Kidney (tissue), 22 donors: ENCODE measurements at places on chromosomes 2 and 18. TPM values are rescaled to one million over a fixed set of nuclear protein-coding genes. Genes with fewer than 3 reads are reported as not detected.

GALNT3 gene
- 8.8 TPM for polyA plus RNA-seq

GALR1 gene
- polyA plus RNA-seq, result not detected

INPP5D gene
- 2.6 TPM for polyA plus RNA-seq

EIF2AK3 gene
- 5.7 TPM for polyA plus RNA-seq

ITPRIPL1 gene
- 0.73 TPM for polyA plus RNA-seq

UGT1A3 gene
- polyA plus RNA-seq, result 0.47 TPM

TSPYL6 gene
- not detected for polyA plus RNA-seq

CCDC121 gene
- 4.2 TPM for polyA plus RNA-seq

MYL12A gene
- 442 TPM for polyA plus RNA-seq

NEUROD1 gene
- not detected for polyA plus RNA-seq

GRCh38 chr18:35045121-35045520 lies 3.9 kb downstream of the MAPRE2 start:
- no peak overlapping the region for H3K27ac ChIP-seq
- DNase-seq, result peak; percentile 80
- H3K27me3 ChIP-seq, result no peaks in the 10 kb centered on the region
- peaks cover 3% of the 10 kb centered on the region for H3K4me1 ChIP-seq
- no peak overlapping the region for H3K4me3 ChIP-seq

GRCh38 chr2:205954707-205955106 lies 131.3 kb downstream of the INO80D start:
- H3K27ac ChIP-seq, result no peak overlapping the region
- no peaks in the 10 kb centered on the region for H3K36me3 ChIP-seq
- no peaks in the 10 kb centered on the region for H3K4me1 ChIP-seq
- DNase-seq, result no peak

GRCh38 chr2:57333221-57333620 lies 713.4 kb upstream of the VRK2 start:
- no peaks in the 10 kb centered on the region for H3K36me3 ChIP-seq
- H3K27me3 ChIP-seq, result no peaks in the 10 kb centered on the region
- no peaks in the 10 kb centered on the region for H3K4me1 ChIP-seq
- no peak for DNase-seq

- H3K4me1 ChIP-seq, result peaks cover 25% of the 10 kb centered on the region
- peaks cover 7% of the 10 kb centered on the region for H3K36me3 ChIP-seq
- H3K27me3 ChIP-seq, result no peaks in the 10 kb centered on the region
Observed at GRCh38 chr2:113220970-113221708, 47.4 kb downstream of the PSD4 start.

DNA sequence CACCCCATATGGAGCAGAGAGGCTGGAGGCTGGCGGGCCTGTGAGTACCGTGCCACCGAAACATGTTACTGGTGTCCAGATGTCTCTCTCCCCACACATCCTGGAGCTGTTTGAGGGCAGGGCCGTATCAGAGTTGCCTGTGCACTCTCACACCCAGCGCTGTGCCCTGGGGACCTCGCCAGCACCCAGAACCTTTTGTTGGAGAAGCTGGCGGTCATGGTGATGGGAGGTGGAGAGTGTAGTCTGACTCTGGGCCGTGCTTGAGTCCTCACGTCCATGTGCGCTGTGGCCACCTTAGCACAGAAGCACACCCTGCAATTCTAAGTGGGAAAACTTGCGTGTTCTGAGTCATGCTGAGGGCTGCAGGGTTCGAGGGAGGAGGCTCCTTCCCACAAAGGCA lies 259.2 kb downstream of the NDUFA10 start:
- DNase-seq, result no peak
- no peak overlapping the region for H3K27ac ChIP-seq
- peaks cover 2% of the 10 kb centered on the region for H3K4me1 ChIP-seq
- H3K36me3 ChIP-seq, result no peaks in the 10 kb centered on the region
- H3K4me3 ChIP-seq, result no peak overlapping the region
- no peaks in the 10 kb centered on the region for H3K27me3 ChIP-seq

GRCh38 chr2:71857636-71858035 lies 290.0 kb downstream of the CYP26B1 start:
- no peaks in the 10 kb centered on the region for H3K27me3 ChIP-seq
- no peak for DNase-seq
- no peak overlapping the region for H3K27ac ChIP-seq
- no peaks in the 10 kb centered on the region for H3K4me1 ChIP-seq

GRCh38 chr2:41267929-41268659 lies 779.7 kb upstream of the PKDCC start:
- DNase-seq, result no peak
- no peaks in the 10 kb centered on the region for H3K4me1 ChIP-seq
- no peak overlapping the region for H3K4me3 ChIP-seq
- no peaks in the 10 kb centered on the region for H3K36me3 ChIP-seq

DNA sequence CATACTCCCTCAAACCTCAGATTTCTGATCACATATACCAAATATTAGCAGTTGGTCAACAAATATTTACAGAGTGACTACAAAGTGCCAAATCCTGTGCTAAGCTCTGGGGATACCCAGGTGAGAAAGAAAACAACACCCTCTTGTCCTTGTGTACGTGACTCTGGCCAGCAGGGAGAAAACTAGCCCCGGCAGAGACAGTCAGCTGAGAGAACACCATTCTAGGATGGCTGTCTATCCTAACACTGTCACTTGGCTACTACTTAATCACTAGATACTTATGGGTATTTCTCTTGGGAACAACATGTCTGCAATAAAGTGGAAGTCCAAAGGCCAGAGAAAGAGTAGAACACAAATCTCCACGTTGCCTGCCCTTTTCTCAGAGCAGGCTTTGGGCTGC lies 57.9 kb upstream of the CD226 start:
- no peaks in the 10 kb centered on the region for H3K4me1 ChIP-seq
- no peak overlapping the region for H3K4me3 ChIP-seq
- DNase-seq, result no peak
- no peak overlapping the region for H3K27ac ChIP-seq
- no peaks in the 10 kb centered on the region for H3K36me3 ChIP-seq
- H3K27me3 ChIP-seq, result no peaks in the 10 kb centered on the region

- H3K27me3 ChIP-seq, result no peaks in the 10 kb centered on the region
- DNase-seq, result no peak
- H3K36me3 ChIP-seq, result no peaks in the 10 kb centered on the region
- H3K27ac ChIP-seq, result peak overlapping the region; percentile 18
- H3K4me1 ChIP-seq, result peaks cover 6% of the 10 kb centered on the region
Observed at GRCh38 chr18:75214332-75214690, 3.7 kb downstream of the TSHZ1 start.

GRCh38 chr2:24122366-24123194 lies 554 bp downstream of the PFN4 start:
- H3K4me1 ChIP-seq, result peaks cover 2% of the 10 kb centered on the region
- peak overlapping the region; percentile 90 for H3K27ac ChIP-seq
- H3K4me3 ChIP-seq, result peak overlapping the region; percentile 77
- DNase-seq, result no peak
- no peaks in the 10 kb centered on the region for H3K27me3 ChIP-seq

GRCh38 chr2:176997792-176998169 lies 214.8 kb upstream of the HNRNPA3 start:
- H3K27ac ChIP-seq, result no peak overlapping the region
- H3K27me3 ChIP-seq, result no peaks in the 10 kb centered on the region
- H3K4me1 ChIP-seq, result no peaks in the 10 kb centered on the region
- no peak overlapping the region for H3K4me3 ChIP-seq
- no peaks in the 10 kb centered on the region for H3K36me3 ChIP-seq
- DNase-seq, result no peak

DNA sequence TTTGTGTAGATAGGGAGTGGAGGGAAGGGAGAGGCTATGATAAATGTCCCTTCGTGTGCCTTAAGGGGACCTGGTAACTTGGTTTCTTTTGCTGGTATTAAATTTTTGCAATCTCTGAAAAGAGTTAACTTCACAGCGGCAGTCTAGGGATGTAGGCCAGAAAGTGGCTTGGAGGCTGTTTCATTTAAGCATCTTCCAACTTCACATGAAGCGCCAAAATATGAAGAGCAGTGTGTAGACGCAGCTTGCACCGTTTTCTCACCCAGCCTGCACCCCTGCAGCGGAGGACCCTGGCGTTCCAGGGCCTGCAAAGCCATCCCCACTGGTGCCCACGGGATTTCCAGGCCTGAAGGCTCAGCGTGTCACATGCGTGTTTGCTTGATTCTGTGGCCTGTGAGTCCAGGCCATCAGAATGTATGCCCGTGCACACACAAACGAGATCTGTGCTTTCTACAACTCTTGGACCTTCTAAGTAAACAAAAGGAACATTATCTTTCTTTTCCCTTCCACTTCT lies 87.2 kb upstream of the EPB41L3 start:
- no peak overlapping the region for H3K27ac ChIP-seq
- peaks cover 3% of the 10 kb centered on the region for H3K4me1 ChIP-seq
- H3K4me3 ChIP-seq, result no peak overlapping the region
- peaks cover 14% of the 10 kb centered on the region for H3K27me3 ChIP-seq
- no peak for DNase-seq

- DNase-seq, result peak; percentile 73
- peak overlapping the region; percentile 68 for H3K27ac ChIP-seq
- H3K4me3 ChIP-seq, result peak overlapping the region; percentile 39
- peaks cover 8% of the 10 kb centered on the region for H3K36me3 ChIP-seq
- H3K4me1 ChIP-seq, result no peaks in the 10 kb centered on the region
Observed at GRCh38 chr18:58247363-58247834, 203.4 kb downstream of the NEDD4L start.

DNA sequence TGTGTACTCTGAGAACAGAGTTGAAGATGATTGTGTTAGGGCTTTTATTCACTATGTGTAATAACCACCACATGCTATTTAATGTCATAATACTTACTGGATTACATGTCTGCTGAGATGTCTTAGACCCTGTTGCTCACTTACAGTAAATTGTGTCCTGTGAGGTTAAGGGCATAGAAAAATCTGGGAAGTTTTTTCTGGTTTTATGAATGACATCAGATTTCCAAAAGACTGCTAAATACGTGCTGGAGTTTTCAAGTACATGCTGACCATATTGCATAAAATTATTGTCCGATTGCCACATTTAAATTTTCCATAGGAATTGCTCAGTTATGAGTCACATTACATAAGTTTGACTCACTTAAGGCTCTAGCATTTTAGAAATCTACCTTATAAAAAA lies 96.7 kb upstream of the COL5A2 start:
- H3K4me1 ChIP-seq, result no peaks in the 10 kb centered on the region
- H3K27me3 ChIP-seq, result no peaks in the 10 kb centered on the region

- H3K27ac ChIP-seq, result no peak overlapping the region
- DNase-seq, result no peak
- H3K4me1 ChIP-seq, result peaks cover 4% of the 10 kb centered on the region
- H3K36me3 ChIP-seq, result no peaks in the 10 kb centered on the region
Observed at GRCh38 chr2:238895361-238895882, 47.5 kb downstream of the TWIST2 start.

GRCh38 chr2:7672027-7672684 lies 754.9 kb downstream of the RNF144A start:
- no peak overlapping the region for H3K27ac ChIP-seq
- H3K27me3 ChIP-seq, result no peaks in the 10 kb centered on the region
- no peak overlapping the region for H3K4me3 ChIP-seq
- no peaks in the 10 kb centered on the region for H3K36me3 ChIP-seq

GRCh38 chr2:154978710-154979109 lies 280.2 kb downstream of the KCNJ3 start:
- H3K36me3 ChIP-seq, result no peaks in the 10 kb centered on the region
- H3K4me3 ChIP-seq, result no peak overlapping the region
- H3K4me1 ChIP-seq, result no peaks in the 10 kb centered on the region
- H3K27ac ChIP-seq, result no peak overlapping the region

DNA sequence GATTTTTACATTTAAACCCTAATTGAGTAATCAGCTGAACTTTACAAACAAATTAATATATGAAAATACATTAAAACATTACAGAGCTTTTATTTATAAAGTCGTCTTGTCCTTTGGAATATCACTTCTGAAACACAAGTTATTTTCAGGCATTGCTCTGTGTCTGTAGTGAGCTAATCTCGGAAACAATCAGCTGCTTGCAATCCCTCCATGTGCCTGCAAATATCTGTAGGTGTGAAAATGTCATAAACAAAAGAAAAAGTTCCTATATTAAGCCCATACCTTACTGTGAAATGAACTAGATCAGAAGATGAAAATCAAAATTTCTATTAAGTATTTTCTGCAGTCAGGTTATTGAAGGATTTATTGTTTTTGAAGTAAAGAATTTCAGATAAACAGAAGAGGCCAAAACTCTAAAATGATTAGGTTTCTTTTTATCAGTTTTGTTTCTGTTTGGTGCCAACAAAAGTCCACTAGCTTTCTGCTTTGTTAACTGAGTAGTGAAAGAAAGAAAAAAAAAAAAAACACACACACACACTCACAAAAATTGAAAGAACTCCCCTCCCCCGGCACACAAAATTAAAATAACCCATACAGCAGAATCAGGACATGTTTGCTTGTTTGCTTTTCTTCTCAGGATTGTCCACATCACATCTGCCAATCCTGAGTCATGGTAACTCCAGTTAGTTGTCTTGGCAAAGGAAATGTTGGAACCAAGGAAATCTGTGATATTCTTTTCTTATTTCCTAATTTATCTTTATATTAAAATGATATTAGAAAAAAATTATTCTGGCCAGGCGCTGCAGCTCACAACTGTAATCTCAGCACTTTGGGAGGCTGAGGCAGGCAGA lies 627.0 kb upstream of the SLC39A10 start:
- H3K27me3 ChIP-seq, result no peaks in the 10 kb centered on the region
- DNase-seq, result no peak
- H3K36me3 ChIP-seq, result no peaks in the 10 kb centered on the region
- no peaks in the 10 kb centered on the region for H3K4me1 ChIP-seq
- no peak overlapping the region for H3K27ac ChIP-seq

DNA sequence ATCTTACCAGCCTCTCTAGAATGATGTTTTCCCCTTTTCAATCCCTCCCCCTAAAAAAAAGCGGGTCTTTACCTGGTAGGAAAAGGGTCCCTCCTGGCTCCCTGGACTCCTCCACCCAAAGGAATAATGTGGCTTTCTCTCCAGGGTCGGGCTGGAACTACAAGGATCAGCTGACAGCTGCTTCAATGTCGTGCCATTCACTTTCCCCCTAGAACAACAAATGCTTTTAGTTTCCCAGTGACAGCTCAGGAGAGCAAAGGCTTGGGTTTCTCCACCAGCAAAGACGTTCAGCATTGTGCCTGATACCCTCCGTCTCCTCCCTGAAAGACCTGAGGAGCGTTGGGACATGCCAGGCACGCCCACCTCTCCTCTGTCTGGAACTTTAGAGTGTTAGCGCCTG lies 173.8 kb upstream of the SIX3 start:
- no peak overlapping the region for H3K4me3 ChIP-seq
- no peaks in the 10 kb centered on the region for H3K36me3 ChIP-seq
- H3K27me3 ChIP-seq, result peaks cover 23% of the 10 kb centered on the region
- no peak for DNase-seq
- no peaks in the 10 kb centered on the region for H3K4me1 ChIP-seq

DNA sequence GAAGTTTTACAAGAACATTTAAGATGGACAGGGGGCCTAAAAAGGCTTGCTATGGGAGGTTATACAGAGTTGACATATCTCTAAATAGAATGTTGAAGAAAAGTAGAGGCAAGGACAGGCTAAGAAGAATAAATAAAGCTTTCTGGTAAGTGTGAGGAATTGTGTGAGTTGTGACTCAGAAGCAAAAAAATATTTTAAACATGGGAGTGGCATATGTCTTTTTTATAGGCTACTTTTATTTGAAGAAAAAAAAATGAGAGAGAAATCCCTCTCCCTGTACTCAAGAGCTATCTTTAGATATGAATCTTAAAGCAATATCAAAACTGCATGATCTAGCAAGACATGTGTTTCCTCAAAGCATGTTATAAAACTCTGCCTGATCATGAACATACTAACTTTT lies 41.1 kb downstream of the RAB3GAP1 start:
- H3K4me3 ChIP-seq, result no peak overlapping the region
- no peak overlapping the region for H3K27ac ChIP-seq
- H3K36me3 ChIP-seq, result peaks cover 4% of the 10 kb centered on the region
- no peaks in the 10 kb centered on the region for H3K4me1 ChIP-seq
- DNase-seq, result no peak

- no peaks in the 10 kb centered on the region for H3K27me3 ChIP-seq
- no peaks in the 10 kb centered on the region for H3K36me3 ChIP-seq
- no peak for DNase-seq
- no peak overlapping the region for H3K27ac ChIP-seq
- H3K4me1 ChIP-seq, result no peaks in the 10 kb centered on the region
- no peak overlapping the region for H3K4me3 ChIP-seq
Observed at GRCh38 chr2:191557841-191558240, 120.1 kb upstream of the NABP1 start.
